ENCODE measurements at places on chromosomes 3 and 15. TPM values are rescaled to one million over a fixed set of nuclear protein-coding genes. Genes with fewer than 3 reads are reported as not detected.

DNA sequence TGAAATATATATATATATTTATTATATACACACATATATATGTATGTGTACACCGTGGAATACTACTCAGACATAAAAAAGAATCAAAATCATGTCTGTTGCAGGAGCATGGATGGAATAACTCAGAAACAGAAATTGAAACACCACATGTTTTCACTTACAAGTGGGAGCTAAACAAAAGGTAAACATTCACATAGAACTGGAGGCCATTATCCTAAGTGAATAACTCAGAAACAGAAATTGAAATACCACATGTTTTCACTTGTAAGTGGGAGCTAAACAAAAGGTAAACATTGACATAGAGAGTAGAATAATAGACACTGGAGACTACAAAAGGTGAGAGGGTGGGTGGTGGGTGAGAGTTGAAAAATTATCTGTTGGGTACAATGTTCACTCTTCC, 171.5 kb upstream of the GOLIM4 start:
- no peaks in the 10 kb centered on the region for H3K4me1 ChIP-seq
- H3K36me3 ChIP-seq = no peaks in the 10 kb centered on the region
- H3K27ac ChIP-seq = no peak overlapping the region
- H3K27me3 ChIP-seq = no peaks in the 10 kb centered on the region
- no peak for DNase-seq
- no peak overlapping the region for H3K4me3 ChIP-seq

GRCh38 chr3:112095731-112096130, 9.5 kb downstream of the C3orf52 start:
- H3K4me3 ChIP-seq = no peak overlapping the region
- H3K36me3 ChIP-seq = peaks cover 7% of the 10 kb centered on the region
- no peaks in the 10 kb centered on the region for H3K27me3 ChIP-seq

- no peak overlapping the region for H3K27ac ChIP-seq
- DNase-seq = no peak
- no peak overlapping the region for H3K4me3 ChIP-seq
- peaks cover 40% of the 10 kb centered on the region for H3K4me1 ChIP-seq
- H3K27me3 ChIP-seq = no peaks in the 10 kb centered on the region
- peaks cover 3% of the 10 kb centered on the region for H3K36me3 ChIP-seq
Observed at GRCh38 chr3:136728918-136729317, 23.3 kb downstream of the STAG1 start.

Gene AAGAB
- 57.2 TPM for total RNA-seq

Gene ARPIN
- total RNA-seq = not detected
